ENCODE measurements at places on chromosomes 3 and 15.
A peak's percentile ranks its signal among the peaks of the same experiment; 100 is the strongest.

DNA sequence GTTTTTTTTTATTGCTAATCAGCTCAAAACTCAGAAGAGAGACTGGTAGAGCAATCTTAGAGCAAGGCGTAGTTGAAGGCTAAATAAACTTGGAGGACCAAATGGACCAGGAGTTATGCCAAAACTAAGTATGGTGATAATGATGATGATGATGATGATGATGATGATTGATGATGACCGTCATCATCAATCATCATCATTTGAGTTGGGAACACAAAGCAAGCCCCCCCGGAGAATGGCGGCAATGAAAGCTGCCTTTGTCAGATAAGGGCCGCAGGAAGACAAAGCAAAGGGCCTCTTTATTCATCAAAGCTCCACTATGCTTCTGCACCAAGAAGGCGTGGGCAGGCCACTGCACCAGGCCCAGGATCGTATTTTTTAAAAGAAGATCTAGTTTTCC, 82.1 kb upstream of the RAD18 start:
- DNase-seq = no peak

DNA sequence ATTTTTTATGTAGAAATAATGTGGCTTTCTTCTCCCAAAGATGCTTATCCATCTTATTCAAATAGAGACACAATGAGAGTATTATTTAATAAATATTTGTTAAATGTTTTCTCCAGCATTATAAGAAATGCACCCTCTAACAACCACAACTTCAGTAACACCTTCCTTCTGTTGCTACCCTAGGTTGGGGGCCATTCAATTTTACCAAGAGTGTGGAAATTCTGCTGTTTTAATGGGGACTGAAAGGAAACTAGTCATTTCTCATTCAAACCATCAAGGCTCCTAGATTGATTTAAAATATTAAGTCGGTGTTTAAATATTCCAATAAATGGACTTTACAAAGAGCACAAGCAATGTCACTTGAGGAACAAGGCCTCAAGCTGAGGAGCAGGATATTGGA, 7.6 kb downstream of the ONECUT1 start:
- no peak for DNase-seq

DNA sequence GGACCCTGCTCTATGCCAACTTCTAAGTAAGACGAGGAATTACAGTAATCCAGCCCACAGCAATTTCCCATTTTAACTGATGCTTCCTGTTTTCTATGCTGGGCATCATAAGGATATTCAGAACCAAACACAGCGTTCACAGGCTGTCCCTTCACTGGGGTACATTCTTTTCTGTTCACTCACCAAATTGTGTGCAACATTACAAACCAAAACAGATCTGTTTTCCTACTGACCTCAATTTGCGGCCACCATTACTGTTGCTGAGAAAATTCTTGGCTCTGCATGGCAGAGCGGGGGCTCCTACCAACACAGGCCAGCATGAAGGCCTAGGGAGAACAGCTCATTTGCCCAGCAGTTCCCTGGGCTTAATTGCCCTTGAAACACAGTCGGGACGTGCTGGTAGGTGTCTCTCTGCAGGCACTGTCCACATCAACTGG, 76.5 kb downstream of the MYO1E start:
- no peak for DNase-seq

- no peak for DNase-seq
These were observed 50.9 kb downstream of the HCN4 start for GRCh38 chr15:73317651-73318462.

DNA sequence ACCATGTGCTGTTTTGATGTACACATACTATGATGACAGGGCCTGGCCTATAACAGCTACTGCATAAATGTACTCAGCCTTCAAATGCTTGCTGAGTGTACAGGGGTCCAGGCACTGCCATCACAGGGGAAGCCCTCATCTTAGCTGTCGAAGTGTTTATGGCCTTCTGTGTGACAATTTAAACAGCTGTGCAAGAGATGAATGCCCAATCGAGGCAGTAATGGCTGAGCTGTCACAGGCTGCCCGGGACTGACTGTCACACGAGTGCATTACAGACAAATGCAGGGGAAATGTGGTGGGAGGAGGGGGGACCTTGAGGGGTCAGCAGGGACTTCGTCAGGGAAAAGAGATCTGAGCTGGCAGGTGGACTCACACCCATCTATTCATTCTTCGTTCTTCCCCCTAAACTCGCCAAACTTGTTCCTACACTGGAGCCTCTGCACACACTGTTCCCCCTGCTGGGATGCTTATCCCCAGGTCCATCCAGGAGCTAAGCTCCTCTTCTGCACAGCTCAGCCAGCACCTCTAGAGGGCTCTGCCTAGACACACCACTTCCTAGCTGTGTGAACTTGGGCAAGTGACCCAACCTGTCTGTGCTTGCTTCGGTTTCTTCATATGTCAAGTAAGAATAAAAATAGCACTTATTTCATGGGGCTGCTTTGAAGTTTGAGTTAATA, 156.2 kb upstream of the IQSEC1 start:
- no peak for DNase-seq

- no peak for DNase-seq
These were observed 15.6 kb downstream of the SEMA3F start for GRCh38 chr3:50170689-50171088.

GRCh38 chr15:84818261-84819131, 1.3 kb downstream of the ALPK3 start:
- peak; percentile 49 for DNase-seq

DNA sequence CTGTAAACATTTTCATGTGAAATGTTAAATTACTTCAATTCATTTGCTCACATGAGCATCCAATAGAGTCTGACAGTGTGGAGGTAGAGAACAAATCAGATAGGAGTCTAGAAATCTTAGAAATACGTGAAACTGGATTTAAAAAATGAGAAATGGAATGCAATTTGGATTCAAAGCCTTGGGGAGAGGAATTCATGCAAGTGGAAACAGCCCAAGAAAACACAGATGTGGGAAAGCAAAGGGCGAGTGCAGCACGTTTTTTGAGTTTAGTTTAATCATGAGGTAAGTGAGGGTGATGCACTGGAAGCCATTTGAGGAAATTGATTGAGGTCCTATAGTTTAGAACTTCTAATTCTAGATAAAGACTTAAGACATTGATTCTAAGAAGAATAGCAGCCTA, 434.7 kb downstream of the C3orf38 start:
- no peak for DNase-seq

- no peak for DNase-seq
These were observed 120.2 kb upstream of the IGSF10 start for GRCh38 chr3:151581035-151581434.

DNA sequence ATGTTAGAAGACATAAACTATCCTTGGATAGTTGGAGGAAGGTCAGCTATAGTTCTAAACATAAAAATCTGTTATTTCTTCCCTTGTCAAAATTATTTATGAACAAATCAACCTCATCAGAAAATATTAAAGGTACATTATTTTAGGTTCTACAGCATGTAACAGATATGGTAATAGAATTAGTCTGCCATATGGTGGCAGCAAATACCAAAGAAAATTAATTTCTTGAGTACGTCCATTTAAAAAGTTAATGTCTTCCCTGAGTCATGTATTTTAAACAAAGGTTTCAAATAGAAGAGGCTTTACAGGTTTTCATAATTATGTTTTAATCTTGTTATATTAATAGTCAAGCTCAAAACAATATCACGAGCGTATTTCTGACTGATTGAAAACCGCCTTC, 17.9 kb upstream of the ANKRD28 start:
- DNase-seq = no peak

DNA sequence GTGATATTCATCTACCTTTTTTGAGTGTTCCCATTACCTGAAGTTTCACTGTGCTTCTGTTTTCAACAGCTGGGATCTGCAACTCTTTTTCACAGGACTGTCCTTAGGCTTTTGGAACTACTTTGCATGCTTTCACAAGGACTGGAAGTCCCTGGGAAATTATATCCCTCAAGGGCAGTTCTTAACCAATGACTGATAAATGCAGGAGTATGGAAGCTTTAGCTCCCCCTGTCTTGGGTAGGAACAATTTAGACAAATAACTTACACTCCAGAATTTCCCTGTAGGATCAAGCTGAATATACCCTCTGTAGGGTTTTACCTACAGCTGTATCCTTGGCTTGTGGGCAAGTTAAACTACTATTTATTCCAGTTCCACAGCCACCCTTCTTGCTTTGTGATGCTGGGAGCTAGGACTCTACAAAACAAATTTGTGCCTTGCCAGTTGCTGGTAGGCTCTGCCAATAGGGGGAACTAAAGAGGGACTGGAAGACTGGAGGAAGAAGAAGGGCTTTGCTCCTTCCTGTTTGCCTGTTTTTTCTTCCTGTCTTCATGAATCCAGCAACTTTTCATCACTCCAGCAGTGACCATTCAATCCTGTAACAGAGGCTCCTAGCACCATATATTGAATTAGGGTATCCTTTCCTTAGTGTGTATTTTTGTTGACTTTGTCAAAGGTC, 6.8 kb upstream of the ZNF280D start:
- DNase-seq = no peak

- DNase-seq = no peak
These were observed 23.9 kb downstream of the NIT2 start for GRCh38 chr3:100358413-100358812.

DNA sequence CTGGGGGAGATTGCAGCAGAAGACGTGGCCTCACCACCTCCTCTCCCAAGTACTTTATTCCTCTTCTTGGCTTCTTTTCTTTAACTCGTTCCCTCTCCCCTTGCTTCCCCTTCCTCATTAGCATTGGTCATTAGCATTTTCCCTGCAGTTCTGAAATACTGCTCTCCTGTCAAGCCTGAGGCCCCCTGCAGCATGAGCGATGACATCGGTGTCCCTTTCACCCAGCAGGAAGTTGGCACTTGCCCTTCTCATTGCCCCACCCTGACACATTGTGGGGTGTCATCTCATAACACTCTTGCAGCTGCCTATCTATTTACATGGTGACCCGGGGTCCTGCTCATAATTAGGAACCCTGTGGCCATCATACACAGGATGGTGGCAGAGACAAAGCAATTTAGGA, 167.1 kb downstream of the ARRDC4 start:
- DNase-seq = no peak

DNA sequence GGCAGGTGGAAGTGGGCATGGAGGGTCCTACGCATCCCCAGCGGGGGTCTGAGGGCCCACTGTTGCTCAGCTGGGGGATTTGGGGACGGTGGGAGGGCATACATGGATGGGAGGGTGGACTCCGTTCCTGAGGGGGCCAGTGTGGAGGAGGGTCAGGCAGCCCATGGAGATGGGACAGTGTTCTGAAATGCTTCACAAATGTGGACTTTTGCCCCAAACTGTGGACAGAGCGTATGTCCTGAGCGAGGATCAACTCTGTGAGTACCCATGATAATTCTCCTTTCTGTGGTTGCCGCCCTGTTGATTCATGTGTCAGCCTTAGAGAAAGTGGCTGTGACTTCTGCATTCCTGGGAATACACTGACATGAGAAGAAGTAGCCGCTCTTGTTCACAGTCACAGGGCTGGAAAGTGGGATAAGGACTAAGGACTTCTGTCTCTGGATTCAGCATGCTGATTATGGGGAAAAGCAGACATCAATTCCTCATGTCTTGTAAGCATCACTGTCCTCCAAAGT, 33.4 kb downstream of the SMAD3 start:
- DNase-seq = no peak

GRCh38 chr15:37616215-37616614, 318.2 kb upstream of the TMCO5A start:
- DNase-seq = no peak

- DNase-seq = no peak
These were observed 231.3 kb upstream of the KCNMB2 start for GRCh38 chr3:178304758-178305467.

- DNase-seq = no peak
These were observed 91.8 kb upstream of the ALCAM start for GRCh38 chr3:105274958-105275357.

DNA sequence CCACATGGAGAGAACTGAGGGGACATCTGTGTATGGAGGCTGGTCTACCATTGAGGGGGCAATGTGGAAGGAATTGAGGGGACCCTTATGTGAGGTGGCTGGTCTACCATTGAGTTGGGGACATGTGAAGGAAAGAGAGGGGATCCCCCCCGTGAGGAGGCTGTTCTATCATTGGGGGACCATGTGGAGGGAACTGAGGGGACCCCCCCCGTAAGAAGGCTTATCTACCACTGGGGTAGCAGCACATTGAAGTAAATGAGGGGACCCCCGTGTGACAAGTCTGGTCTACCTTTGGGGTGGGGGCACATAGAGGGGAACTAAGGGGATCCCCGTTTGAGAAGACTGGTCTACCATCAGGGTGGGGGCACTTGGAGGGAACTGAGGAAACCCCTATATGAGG, 158.0 kb downstream of the FBLN2 start:
- DNase-seq = no peak

- no peak for DNase-seq
These were observed 37.1 kb downstream of the PHC3 start for GRCh38 chr3:170144437-170144843.

- no peak for DNase-seq
These were observed 61.4 kb downstream of the CLDN11 start for GRCh38 chr3:170480111-170480510.

DNA sequence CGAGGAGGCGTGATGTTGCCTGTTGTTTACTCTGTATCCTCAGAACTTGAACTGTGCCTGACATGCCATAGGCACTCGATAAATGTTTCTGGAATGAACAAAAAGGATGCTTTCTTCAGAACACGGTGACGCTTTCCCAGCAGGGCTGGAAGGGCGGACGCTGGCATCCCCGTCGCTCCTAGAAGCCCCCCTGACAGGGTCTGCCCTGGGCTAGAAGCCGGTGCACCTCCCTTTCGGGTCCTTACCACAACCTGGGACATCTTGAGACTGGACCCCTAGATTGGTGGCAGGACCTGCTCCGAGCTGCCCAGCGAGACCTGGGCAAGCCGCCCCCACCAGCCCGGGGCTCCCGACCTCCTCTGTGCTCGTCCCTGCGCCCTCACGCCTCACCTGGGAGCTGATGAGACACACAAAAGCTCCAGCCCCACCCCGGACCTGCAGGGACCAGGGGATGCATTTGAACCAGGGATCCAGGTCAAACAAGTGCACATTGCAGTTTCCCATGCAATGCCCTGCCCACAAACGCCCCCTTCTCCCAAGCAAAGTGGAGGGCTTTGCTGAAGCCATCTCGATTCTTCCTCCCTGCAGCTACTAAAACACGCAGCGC, 131.2 kb upstream of the MEF2A start:
- DNase-seq = peak; percentile 36

GRCh38 chr3:104244680-104245220, 1122.0 kb upstream of the ALCAM start:
- no peak for DNase-seq

- DNase-seq = no peak
These were observed 348.1 kb downstream of the SV2B start for GRCh38 chr15:91447991-91448644.

- no peak for DNase-seq
These were observed 271.8 kb upstream of the TPM1 start for GRCh38 chr15:62770752-62771151.
